ENCODE measurements at places on chromosomes 7 and 10.

DNA sequence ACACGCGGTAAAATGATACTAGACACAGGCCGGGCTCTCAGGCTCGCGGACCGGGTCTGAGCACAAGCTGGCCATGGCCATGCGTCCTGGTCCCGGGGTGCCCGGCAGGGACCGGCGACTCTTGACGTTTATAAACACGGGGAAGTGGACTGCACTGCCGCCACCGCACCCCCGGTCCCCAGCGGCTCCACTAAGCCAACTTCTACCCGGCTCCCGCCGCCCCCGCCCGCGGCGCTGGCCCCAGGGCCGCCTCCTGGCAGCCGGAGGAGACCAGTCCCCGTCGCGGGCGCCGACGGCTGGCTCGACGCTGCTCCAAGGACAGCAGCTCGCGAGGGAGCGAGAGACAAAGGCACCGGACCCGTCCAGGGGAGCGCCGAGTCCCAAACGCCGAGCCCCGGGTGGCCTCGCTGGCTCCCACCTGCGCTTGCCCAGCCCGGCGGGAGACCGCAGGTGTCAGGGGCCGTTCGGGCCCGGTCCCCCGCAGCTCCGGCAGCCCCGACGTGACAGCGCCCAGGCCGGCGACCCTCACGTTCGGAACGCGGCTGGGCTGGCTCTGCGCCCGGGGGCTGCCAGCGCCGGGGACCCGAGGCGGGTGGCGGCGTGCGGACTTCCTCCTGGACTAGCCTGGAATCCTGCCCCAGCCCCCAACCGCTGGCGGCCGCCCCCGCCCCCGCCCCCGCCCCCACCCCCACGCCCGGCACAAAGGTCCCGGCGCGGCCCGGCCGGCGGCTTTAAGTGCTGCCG is 517 bp downstream of the ITGB1 start:
- peak; percentile 74 for DNase-seq

DNA sequence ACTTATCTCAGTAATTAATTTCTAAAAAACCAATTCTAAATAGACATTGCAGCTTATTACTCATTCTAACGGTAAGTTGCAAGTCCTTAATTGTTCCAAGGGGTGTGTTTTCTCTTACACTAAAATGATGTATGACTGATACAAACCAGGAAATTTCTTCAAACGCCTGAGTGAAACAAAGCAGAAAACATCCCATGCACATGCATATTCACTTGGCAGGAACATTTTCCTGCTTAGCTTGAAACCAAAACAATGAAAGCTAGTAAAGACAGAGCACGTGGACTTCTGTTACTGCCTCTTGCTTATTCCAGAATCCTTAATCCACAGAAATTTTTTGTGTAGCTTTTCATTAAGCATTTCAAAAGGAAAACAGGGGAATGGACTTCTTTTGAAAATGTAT is 187.7 kb downstream of the MTERF1 start:
- no peak for DNase-seq

DNA sequence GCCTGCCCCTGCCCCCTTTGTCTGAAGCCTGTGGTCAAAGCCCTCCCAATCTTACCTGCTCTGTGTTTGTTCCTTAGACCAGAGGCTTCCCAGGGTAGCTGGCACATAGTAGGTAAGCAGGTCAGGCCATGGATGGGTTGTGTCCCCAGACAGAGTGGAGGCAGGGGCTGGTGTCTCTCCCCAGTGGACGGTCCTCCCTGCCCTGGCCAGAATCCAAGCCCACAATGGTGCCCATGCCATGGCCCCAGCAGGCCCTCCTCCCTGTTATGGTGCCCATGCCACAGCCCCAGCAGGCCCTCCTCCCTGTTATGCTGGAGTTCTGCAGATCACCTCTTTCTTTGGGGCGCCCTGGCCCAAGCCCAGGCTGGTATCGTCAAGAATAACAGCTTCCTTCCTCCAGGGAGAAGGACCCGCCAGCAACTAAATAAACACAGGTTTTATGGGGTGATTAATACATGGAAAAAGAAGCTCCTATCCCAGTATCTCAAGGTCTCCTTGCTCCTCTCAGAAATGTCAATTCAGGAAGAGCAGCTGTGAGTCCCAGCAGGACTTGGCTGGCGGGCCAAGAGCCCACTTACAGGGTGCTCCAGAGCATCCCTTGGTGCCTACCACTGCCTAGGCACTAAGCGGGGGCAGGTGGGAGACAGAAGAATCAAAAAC is 82.0 kb downstream of the NEURL1 start:
- no peak for DNase-seq

- no peak for DNase-seq
These were observed 136.6 kb upstream of the PPIF start for GRCh38 chr10:79210672-79211071.

All from right hindlimb (tissue), 1 donor.